ENCODE measurements at places on chromosomes 4 and X.

- no peak for DNase-seq
Measured at GRCh38 chrX:70476166-70476933, 31.7 kb downstream of the DLG3 start.

- DNase-seq: peak; percentile 37
Measured at GRCh38 chr4:172786039-172786792, 382.4 kb upstream of the GALNT7 start.

GRCh38 chr4:155497306-155497705 lies 120.5 kb upstream of the MAP9 start:
- no peak for DNase-seq

DNA sequence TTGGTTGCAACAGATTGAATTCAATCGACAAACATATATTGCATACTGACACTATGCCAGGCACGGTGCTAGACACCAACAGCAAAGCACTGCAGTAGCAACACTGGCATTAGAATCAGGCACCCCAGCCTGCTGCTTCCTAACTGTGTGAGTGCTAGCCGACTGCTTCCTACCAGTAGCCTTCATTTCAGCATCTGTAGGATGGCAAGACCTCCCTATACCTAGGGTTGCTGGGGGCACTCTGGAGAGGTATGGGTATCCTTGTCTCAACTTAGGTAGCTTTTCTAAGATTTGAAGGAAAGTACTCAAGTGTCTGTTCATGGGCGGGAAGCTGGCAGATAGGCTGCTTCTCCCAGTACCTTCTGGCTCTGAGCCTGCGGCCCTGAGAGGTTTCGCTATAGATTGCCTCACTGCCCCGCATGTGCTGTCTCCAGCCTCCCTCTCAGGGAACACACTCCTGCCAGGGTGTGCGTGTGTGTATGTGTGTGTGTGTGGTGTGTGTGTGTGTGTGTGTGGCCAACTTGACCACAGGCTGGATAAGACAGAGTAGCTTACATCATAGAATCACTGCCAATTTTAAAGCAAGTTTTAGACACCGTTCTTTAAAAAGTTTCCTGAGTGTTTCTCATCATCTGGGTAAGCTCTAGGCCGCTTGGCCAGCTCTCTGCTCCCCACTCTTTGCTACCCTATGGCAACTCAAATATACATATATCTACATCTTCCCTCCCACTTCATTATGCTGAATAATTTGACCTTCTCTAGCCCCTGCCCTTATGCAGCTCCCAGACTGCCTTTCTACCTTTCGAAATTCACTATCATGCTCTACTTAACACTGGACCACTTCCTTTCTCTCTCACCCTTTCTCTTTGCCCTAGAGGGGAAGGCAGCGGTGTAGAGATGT lies 97.0 kb upstream of the PJA1 start:
- no peak for DNase-seq

Data from fibroblast of skin of back (primary cell).